ENCODE measurements at places on chromosomes 2 and 18. TPM values are rescaled to one million over a fixed set of nuclear protein-coding genes. Genes with fewer than 3 reads are reported as not detected.

DNA sequence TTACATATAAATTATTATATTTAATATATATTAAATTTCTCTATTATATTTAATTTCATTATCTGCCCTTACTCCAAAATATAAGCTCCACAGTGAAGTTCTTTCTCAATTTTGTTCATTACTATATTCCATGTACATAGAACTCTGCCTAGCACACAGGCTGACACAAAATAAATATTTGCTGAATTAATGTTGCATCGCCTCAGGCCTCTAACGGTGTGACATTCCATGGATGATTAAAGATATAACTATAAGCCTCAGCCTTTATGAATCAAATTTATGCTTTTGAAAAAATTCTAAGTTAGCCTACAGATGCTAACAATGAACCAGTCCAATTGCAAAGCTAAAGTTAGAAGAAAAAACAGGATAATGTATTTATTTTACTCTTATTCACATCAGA, 1337.2 kb upstream of the NRXN1 start:
- H3K4me3 ChIP-seq, result no peak overlapping the region
- H3K36me3 ChIP-seq, result no peaks in the 10 kb centered on the region
- DNase-seq, result no peak
- H3K4me1 ChIP-seq, result no peaks in the 10 kb centered on the region

DNA sequence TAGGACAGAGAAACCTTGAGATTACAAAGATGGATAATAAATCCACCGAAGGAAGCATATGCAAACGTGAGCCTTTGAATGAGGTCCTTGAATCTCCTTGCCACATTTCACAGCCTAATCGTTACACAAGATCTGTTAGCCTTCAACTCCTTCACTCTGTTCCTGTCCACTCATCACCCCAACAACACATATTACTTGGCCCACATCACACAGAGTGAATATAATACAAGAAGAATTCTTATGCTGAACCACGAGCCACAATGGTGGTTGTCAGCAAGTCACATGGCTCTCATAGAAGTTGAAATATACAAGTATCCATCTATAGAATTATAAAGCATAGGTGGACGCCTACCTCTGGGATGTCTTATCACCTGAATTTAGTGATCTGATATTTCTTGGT, 12.6 kb downstream of the ZBTB7C start:
- H3K4me1 ChIP-seq, result no peaks in the 10 kb centered on the region
- no peak overlapping the region for H3K4me3 ChIP-seq
- DNase-seq, result no peak
- no peaks in the 10 kb centered on the region for H3K36me3 ChIP-seq

DNA sequence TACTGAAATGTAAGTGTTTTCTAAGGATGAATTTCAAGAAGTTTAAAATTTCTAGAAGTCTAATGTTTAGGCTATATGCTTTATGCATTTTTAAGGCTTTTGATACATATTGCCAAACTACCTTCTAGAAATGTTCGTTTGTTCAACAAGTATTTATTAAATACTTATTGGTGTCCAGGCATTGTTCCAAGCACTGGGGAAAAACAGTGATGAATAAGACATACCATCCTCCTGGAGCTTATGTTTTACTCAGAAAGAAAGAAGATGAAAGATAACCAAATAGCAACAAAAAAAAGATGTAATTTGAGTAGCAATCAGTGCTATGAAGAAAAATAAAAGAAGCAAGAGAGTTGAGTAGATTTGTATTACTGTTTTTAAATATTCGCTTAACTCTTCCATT, 692.9 kb downstream of the SLC4A3 start:
- no peaks in the 10 kb centered on the region for H3K27me3 ChIP-seq
- DNase-seq, result no peak
- H3K27ac ChIP-seq, result no peak overlapping the region

- no peak for DNase-seq
- H3K4me1 ChIP-seq, result peaks cover 5% of the 10 kb centered on the region
- no peak overlapping the region for H3K27ac ChIP-seq
- H3K36me3 ChIP-seq, result peaks cover 20% of the 10 kb centered on the region
- no peaks in the 10 kb centered on the region for H3K27me3 ChIP-seq
These were observed 11.3 kb upstream of the IAH1 start for GRCh38 chr2:9462886-9463697.

DNA sequence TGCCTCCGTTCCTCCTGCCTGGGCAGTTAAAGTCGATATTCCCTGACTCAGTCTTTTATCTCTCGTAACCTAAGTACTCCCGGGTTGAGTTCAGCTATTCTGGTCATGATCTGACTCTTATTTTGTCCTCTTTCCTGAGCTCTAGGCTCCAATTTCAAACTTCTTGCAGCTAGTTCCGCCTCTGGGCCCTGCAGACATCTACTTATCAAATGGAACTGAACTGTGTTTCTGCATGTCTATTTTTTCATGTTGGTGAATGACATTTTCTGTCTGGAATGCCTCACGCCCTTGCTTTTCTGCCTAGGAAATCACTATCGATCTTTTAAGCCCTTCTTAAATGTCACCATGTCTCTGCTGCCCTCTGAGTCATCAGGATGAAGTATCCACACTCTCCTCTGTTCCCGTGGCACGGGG, 101.5 kb downstream of the VAPA start:
- no peak for DNase-seq
- no peaks in the 10 kb centered on the region for H3K36me3 ChIP-seq
- H3K4me1 ChIP-seq, result no peaks in the 10 kb centered on the region
- H3K27ac ChIP-seq, result no peak overlapping the region
- no peaks in the 10 kb centered on the region for H3K27me3 ChIP-seq
- no peak overlapping the region for H3K4me3 ChIP-seq

DNA sequence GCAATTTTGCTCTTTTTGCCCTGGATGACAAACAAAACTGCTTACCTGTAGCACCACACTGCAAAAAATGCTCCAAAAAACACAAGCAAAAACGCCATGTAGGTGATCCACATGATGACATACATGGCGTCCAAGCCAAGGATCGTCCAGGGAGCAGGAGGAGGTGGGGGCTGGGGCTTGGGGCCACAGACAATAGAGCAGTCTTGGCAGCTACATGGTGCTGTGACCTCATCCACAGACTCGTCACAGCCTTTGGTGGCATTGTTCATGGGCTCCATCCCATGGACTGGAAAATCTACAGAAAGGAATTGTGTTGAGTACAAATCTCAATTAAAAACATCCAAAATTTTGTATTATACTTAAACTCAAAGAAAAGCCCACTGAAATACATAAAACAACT, 26.1 kb downstream of the NPC1 start:
- DNase-seq, result no peak
- peaks cover 62% of the 10 kb centered on the region for H3K36me3 ChIP-seq
- no peak overlapping the region for H3K4me3 ChIP-seq
- no peaks in the 10 kb centered on the region for H3K27me3 ChIP-seq
- H3K4me1 ChIP-seq, result peaks cover 14% of the 10 kb centered on the region
- H3K27ac ChIP-seq, result no peak overlapping the region

GRCh38 chr2:11482473-11483035, 16.6 kb upstream of the E2F6 start:
- H3K4me1 ChIP-seq, result peaks cover 6% of the 10 kb centered on the region
- no peaks in the 10 kb centered on the region for H3K36me3 ChIP-seq
- no peak for DNase-seq
- no peak overlapping the region for H3K4me3 ChIP-seq
- peaks cover 29% of the 10 kb centered on the region for H3K27me3 ChIP-seq

DNA sequence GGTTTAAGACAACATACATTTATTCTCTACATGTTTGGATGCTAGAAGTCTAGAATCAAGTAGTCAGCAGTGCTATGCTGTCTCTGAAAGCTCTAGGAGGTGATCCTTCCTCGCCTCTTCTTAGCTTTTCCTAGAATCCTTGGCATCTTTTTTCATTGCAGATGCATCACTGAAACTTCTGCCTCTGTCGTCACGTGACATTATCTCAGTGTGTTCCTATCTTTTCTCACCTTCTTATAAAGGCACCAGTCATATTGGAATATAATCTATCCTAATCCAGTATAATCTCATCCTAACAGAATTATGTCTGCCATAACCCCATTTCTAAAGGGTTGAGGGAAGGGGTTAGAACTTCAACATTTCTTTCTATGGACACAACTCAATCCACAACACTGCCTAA, 851.2 kb upstream of the CRIM1 start:
- no peak for DNase-seq
- H3K4me3 ChIP-seq, result no peak overlapping the region
- H3K27ac ChIP-seq, result no peak overlapping the region
- no peaks in the 10 kb centered on the region for H3K36me3 ChIP-seq

DNA sequence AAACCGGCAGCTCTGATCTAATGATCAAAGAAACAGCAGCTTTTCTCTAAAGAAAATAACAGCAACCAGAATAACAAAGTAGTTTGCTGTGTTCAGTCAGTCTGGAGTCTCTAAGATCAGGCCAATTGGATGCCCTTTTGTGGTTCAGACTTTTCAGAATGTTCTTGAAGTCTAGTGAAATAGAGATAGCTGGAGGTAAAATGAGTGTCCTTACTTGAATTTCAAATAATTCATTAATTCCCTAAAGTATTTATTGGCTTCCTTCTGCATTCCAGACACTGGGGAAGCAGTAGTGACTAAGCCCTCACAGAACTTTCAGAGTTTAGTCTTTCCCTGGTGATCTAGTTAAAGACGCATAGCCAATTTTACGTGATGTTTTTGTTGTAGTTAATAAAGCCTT, 58.7 kb downstream of the C18orf54 start:
- no peak overlapping the region for H3K27ac ChIP-seq
- no peaks in the 10 kb centered on the region for H3K27me3 ChIP-seq
- no peak for DNase-seq
- H3K36me3 ChIP-seq, result no peaks in the 10 kb centered on the region
- no peak overlapping the region for H3K4me3 ChIP-seq

- no peaks in the 10 kb centered on the region for H3K27me3 ChIP-seq
- no peaks in the 10 kb centered on the region for H3K4me1 ChIP-seq
- H3K4me3 ChIP-seq, result no peak overlapping the region
- DNase-seq, result no peak
These were observed 144.3 kb downstream of the KCNH7 start for GRCh38 chr2:162694266-162694665.

DNA sequence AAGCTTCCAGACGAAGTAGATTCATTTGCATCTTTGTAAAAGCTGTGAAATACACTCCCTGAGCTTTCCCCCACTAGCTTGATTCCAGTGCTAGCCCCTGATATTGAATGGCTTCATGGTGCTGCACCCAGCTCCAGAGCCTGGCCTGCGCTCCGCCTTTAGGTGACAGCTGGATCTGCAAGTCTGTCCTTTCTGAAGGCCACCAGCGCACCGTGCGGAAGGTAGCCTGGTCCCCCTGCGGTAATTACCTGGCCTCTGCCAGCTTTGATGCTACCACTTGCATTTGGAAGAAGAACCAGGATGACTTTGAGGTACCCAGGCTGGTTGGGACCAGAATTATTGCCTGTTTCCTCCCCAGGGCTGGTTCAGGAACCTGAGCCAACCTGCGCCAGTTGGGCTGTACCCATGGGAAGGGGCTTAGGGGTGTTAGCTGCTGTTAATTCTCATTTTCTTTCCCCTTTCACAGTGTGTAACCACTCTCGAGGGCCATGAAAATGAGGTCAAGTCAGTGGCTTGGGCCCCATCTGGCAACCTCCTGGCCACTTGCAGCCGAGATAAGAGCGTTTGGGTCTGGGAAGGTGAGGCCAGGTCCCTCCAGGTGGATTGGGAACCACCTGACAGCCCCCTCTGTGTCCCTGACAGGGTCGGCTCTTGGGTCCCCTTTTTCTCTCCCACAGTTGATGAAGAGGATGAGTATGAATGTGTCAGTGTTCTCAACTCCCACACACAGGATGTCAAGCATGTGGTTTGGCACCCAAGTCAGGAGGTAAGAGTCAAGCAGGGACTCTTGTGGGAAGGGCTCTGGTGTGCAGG, 1.3 kb downstream of the CIAO1 start:
- H3K4me1 ChIP-seq, result peaks cover 34% of the 10 kb centered on the region
- no peaks in the 10 kb centered on the region for H3K27me3 ChIP-seq
- peak; percentile 37 for DNase-seq
- no peak overlapping the region for H3K4me3 ChIP-seq
- peak overlapping the region; percentile 37 for H3K27ac ChIP-seq

DNA sequence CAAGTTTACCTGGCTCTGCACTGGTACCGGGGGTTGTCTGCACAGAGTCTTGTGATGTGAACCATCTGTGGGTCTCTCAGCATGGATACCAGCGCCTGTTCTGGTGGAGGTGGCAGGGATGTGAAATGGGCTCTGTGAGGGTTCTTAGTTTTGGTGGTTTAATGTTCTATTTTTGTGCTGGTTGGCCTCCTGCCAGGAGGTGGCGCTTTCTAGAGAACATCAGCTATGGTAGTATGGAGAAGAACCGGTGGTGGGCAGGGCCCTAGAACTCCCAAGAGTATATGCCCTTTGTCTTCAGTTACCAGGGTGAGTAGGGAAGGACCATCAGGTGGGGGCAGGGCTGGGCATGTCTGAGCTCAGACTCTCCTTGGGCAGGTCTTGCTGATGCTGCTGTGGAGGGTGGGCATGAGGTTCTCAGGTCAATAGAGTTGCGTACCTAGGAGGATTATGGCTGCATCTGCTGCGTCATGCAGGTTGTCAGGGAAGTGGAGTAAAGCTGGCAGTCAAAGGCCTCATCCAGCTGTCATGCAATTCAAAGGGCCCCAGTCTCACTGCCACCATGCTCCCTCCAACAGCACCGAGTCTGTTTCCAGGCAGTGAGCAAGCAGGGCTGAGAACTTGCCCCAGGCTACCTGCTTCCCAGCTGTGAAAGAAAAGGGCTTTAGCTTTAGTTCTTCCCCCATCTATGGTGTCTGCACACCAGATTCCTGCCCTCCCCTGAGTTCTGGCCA, 278.0 kb downstream of the METTL4 start:
- H3K27me3 ChIP-seq, result no peaks in the 10 kb centered on the region
- H3K36me3 ChIP-seq, result no peaks in the 10 kb centered on the region
- H3K4me3 ChIP-seq, result no peak overlapping the region
- H3K4me1 ChIP-seq, result no peaks in the 10 kb centered on the region
- DNase-seq, result no peak
- no peak overlapping the region for H3K27ac ChIP-seq

DNA sequence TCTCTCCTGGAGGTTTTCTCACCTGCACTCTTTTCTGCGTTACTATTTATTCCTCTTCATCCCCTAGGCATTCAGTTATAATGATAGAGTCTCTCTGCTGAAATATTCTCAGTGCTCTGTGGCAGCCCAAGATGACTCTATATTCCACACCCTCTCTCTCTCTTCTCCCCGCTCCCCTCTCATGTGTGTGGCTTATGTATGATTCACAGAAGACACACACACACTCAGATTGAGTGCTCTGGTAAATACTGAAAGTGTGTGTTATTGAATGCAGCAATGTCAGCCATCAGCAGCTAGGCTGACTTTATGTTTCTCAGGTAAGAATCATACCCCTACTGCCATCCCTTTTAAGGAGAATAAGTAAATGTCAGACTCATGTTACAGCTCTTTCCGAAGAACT, 201.2 kb downstream of the SLC4A10 start:
- H3K4me1 ChIP-seq, result no peaks in the 10 kb centered on the region
- H3K27ac ChIP-seq, result no peak overlapping the region
- no peaks in the 10 kb centered on the region for H3K36me3 ChIP-seq
- no peaks in the 10 kb centered on the region for H3K27me3 ChIP-seq
- H3K4me3 ChIP-seq, result no peak overlapping the region
- DNase-seq, result no peak

The DCDC2C gene
- not detected for total RNA-seq

The SNRPD1 gene
- total RNA-seq, result 31.6 TPM

The STK39 gene
- 66.6 TPM for total RNA-seq
